ENCODE measurements at places on chromosomes 13 and 19.
A peak's percentile ranks its signal among the peaks of the same experiment; 100 is the strongest.

DNA sequence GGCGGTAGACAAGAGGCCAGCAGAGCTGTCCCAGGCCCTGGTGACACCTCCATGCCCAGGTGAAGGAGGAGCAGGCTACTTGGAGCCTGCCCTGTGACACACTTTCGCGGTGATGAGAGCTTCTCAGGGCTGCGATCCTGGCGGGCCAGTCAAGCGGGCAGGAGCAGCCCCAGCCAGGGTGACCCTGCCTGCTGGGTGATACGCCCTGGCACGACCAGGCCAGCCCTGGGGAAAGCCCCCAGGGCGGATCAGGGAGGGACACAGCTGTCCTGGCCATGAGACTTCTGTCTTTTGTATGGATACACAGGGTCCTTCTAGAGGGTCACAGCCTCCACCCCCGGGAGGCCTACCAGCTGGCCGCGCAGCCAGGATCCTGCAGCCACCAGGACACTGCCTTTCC, 13.1 kb downstream of the DNM2 start:
- DNase-seq: no peak

DNA sequence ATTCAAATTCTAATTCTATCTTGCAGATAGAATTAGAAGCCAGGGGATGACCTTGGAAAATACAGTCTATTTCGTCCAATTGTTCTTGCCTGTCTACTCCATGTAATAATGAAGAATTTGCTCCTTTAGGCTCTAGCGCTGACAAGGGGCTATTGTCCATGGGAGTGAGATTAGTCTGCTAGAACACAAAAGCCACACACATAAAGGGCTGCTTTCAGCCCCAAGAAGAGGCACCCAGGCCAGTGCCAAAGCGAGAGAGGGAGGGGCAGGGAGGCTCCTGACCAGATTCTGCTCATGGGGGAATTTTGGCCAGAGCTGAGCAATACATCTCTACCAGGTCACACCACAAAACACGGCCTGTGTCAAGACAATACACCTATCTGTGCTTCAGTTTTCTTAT, 1306.9 kb downstream of the UQCRFS1 start:
- no peak for DNase-seq

DNA sequence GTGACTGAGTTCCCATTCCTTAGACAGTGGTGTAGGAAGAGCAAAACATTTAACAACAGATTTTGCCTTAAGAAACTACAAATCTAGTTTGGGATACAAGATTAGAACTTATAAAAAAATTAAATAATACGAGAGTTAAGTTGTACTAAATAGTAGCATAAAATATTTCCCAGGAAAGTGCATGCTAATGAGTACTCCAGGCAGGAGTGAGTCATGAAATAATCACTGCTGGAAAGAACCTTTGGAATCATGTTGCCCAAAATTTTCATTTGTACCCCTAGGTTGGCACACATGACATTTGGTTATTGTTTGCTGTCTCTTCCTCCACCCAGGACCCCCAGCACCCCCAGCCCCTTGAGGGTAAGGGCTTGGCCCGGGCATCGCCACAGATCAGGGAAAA, 26.3 kb upstream of the KL start:
- DNase-seq: no peak

DNA sequence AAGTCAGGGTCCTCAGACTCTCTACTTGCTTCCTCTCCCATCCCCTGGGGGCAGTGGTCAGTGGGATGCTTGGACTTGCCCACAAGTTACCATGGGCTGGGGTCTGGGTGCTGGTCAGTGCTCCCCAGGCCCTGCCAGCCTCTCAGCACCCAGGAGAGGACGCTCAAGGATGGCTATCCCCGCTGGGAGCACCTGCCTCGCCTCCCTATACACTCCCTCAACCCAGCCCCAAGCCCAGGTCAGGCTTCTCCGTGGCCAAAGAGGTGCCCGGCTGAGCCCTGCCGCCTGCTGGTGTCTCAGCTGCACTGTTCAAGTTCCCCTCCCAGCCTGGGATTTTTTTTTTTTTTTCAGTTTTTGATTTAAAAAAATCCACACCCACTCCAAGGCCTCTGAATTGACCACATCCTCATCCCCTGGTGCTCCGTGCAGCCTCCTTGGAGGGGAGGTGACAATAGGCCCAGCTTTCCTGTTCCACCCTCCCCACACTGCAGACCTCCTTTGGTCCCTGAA, 10.8 kb downstream of the F2RL3 start:
- peak; percentile 14 for DNase-seq

GRCh38 chr13:113155982-113156655, 2.3 kb upstream of the PROZ start:
- DNase-seq: no peak

DNA sequence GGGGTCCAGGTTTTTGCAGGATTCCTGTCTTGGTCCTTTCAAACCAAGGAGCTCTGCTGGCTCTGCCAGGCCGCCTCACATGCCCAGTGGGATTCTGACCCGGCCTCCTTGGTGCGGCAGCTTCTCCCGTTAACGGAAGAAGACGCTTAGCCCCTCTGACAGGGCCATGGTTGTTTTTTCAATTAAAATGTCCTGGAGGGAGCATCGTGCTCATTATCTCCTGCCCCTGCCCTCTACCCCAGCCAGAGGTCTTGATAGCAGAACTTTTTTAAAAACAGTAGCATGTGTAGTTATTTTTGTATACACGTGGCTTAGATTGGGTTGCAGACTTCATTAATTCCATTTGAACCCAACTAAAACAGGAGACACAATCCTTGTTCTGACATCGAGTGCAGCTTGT, 11.5 kb upstream of the RPS15 start:
- no peak for DNase-seq

DNA sequence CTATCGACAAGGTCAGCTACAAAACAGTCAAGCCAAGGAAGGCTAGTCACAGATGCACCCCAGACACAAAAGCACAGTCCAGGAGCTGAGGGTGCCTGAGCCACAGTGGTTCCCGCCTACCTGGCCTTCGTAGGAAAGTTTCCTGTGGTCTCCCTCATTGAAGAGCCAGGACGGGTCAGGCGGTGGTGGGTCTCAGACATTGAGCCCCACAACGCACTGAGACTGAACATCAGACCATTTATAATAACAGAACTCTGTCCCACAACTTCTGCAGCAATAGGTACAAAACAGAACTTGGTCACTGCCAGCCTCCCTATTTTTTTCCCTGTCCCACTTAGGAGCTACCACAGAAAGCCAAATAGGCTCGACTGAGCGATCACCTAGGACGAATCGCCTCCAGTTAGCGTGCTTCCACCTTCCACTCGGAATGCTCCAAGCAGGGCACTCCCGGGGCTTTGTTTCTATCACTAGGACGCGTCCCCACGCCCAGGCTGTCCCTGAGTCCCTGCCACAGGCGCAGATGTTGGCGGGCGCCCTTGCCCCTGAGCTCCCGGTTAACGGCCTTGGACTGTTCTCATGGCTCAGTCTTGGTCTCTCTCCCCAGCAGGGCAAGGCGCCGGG, 640 bp upstream of the ZNF544 start:
- DNase-seq: no peak

- no peak for DNase-seq
Observed at GRCh38 chr13:68292601-68293000, 1062.5 kb upstream of the PCDH9 start.

DNA sequence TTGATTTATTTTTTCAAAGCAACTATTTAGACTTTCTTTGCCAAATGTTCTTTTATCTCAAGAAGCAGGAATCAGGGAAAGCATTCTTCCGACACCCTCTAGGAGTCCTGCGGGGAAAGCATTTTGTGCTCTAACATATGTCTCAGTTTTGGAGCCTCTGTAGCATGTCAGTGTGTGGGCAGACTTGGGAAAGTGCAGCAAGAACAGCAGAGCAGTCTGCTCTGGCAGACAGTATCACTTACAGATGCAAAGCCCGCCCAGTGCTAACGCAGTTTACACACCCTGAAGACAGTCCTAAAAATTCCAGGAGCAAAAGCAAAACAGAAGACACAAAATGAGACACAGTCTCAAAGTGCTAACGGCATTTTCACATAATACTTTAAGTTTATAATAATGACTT, 393.5 kb downstream of the KLF12 start:
- no peak for DNase-seq

GRCh38 chr19:32303193-32303592, 42.2 kb upstream of the ZNF507 start:
- DNase-seq: no peak

DNA sequence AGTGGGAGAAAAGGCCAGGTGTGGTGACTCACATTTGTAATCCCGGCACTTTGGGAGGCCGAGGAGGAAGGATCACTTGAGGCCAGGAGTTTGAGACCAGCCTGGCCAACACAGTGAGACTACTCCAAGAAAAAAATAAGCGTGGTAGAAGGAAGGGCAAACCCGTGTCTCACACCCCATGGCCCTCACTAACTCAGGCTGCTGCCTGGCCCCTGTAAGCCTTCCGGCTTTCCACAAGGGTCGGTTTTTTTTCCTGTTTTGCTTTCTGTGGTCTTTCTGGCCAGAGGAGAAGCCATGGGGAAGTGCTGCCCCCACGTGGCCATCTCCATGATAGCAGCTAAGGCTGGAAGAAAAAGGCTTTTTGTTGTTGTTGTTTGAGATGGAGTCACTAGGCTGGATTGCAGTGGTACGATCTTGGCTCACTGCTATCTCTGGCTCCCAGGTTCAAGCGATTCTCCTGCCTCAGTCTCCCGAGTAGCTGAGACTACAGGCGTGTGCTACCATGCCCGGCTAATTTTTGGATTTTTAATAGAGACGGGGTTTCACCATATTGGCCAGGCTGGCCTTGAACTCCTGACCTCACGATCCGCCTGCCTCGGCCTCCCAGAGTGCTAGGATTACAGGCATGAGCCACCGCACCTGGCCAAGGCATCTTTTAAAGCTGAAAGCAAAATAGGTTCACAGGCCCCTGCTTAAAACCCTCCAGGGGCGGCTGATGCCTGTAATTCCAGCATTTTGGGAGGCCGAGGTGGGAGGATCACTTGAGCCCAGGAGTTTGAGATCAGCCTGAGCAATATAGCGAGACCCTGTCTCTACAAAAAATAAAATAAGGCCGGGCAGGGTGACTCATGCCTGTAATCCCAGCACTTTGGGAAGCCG, 7.5 kb upstream of the ARHGEF18 start:
- DNase-seq: peak; percentile 91

DNA sequence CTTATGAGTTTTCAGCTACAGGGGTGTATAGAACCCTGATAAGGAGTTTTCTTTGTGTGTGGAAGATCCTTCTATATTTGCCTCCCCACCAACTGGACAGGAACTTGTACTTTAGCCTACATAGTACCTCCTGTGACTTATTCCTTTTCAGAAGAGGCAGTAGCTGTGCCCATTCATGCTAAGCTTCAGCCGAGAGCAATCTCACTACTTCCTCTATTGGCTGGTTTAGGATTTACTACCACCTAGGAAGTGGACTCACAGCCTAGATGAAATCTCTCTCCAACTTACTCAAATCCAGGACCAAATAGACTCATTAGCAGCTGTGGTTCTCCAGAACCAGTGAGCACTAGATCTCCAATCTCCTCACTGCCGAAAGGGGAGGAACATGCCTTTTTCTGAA, 2.3 kb upstream of the REX1BD start:
- no peak for DNase-seq

DNA sequence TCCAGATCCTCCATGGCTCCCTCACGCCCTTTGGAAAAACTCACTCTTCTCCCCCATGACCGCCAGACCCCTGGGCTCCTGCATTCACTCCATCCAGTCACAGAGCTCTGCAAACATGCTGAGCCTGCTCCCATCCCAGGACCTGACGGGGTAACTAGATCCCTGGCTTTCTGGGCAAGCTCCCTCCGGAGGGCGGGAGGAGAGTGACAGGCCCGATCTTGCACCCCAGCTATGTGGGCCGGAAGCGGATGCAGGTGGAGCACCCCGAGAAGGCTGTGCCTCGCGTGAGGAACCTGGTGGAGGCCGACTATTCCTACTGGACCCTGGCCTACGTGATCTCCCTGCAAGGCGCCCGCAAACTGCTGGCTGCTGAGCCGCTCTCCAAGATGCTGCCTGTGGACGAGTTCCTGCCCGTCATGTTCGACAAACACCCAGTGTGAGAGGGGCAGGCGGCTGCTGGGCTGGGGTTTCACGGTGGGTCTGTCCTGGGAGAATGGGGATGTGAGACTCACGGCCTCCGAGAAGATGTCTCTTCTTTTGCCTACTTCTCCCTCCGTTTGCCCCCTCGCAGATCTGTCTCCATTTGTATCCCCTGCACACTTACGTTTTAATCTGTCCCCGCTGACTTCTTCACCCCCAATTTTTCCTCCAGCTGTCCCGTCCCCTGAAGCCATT, 25.2 kb downstream of the COLGALT1 start:
- no peak for DNase-seq

GRCh38 chr13:51731759-51732158, 72.2 kb downstream of the DHRS12 start:
- no peak for DNase-seq

GRCh38 chr19:41641879-41642485, 15.1 kb upstream of the CEACAM4 start:
- DNase-seq: peak; percentile 79

- DNase-seq: no peak
Observed at GRCh38 chr13:99962242-99962641, 9.3 kb downstream of the ZIC5 start.

DNA sequence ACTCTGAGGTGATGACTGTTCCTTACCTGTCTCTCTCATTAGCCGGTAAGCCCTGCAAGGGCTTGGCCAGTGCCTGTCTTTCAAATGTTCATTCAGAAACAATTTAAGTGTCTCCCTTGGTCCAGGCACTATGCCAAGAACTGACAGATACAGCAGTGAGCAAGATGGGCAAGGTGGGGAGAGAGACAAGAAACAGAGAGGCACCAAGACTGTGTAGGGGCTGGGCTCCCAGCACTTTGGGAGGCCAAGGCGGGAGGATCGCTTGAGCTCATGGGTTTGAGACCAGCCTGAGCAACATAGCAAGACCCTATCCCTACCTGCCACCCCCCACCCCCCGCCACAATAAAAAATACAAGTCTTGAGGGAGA, 1.3 kb upstream of the CCNE1 start:
- no peak for DNase-seq

DNA sequence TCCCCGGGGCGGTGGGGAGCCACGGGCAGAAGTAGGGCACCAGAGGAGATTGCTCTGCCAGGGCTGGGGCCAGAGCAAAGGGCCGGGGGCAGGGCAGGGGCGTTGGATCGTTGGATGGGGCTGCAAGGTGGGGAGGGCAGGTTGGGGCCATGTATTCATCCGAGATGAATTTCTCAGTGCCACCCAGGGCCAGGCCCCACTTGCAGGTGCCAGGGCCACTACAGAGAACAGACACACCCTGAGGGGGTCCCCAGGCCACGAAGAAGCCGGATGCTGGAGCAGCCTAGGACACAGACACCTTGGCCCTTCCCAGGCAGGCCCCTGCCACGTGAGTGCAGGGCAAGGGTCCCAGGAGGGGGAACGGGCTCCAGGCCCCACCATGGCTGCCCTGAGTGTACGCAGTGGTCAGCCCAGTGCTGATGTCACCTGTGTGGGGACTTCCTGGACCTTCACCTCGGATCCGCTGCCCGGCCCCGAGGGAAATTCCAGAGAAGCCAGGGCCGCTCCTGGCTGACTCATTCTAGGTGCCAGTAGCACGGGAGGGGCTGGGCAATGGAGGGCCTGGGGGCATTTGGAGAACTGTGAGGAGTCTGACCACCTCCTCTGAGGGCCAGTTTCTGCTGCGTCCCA, 9.6 kb upstream of the SBNO2 start:
- DNase-seq: no peak

- no peak for DNase-seq
Observed at GRCh38 chr13:105201351-105201750, 1334.1 kb downstream of the EFNB2 start.
